Stimulated activated CD4-positive, alpha-beta T cell treated with anti-CD3 and anti-CD28 coated beads, Interleukin-12 subunit alpha, Interleukin-12 subunit beta, amount 100 ng/mL, for 4 hours (primary cell): ENCODE measurements at places on chromosomes 1 and 21.

GRCh38 chr1:206446688-206447421 is 23.4 kb upstream of the IKBKE start:
- no peak for DNase-seq

GRCh38 chr1:227662933-227663332 is 72.2 kb downstream of the JMJD4 start:
- DNase-seq: no peak

DNA sequence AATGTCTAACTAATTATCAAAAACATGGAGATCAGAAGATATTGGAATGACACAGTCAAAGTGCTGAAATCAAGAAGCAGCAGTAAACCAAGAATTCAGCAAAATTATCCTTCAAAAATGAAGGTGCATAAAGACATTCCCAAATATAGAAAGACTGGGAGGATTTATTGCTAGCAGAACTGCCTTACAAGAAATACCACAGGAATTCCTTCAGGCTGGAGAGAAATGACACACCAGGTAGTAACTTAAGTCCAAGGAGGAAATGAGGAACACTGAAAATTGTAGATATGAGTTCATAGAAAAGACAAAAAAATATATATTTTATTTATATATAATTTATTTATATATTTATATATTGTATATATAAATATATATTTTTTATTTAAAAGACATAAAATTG is 217.2 kb downstream of the RPS6KC1 start:
- DNase-seq: no peak

- no peak for DNase-seq
Measured at GRCh38 chr1:204036882-204037655, 35.8 kb upstream of the SOX13 start.

GRCh38 chr1:101595881-101596374 is 359.1 kb downstream of the S1PR1 start:
- DNase-seq: no peak

DNA sequence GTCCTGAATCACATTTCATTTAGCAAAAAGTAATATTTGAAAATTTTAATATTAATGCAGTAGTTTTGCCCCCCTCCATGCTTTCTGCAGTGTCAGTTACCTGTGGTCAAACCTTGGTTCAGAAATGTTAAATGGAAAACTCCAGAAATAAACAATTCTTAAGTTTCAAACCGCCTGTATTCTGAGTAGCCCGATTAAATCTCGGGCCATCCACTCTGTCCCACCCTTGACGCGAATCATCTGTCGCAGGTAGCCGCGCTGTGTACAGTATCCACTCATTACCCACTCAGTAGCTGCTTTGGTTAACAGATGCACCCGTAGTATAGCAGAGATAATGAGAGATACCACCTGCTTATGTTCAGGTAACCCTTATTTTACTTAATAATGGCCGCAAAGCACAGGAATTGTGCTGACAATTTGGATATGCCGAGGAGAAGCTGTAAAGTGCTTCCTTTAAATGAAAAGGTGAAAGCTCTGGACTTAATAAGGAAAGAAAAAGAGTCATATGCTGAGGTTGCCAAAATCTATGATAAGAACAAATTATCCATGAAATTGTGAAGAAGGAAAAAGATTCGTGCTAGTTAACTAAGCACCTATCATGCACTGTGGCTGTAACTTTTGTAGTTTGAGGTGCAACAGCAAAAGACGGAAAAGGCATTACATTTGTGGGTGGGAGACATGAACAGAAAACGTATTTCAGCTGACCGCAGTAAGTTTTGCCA is 889 bp upstream of the SCYL3 start:
- no peak for DNase-seq

- no peak for DNase-seq
Measured at GRCh38 chr1:98733782-98734112, 72.2 kb downstream of the SNX7 start.

- peak; percentile 50 for DNase-seq
Measured at GRCh38 chr1:46301808-46302640, 1.4 kb downstream of the LRRC41 start.

GRCh38 chr1:168442931-168443330 is 100.9 kb downstream of the XCL2 start:
- no peak for DNase-seq

DNA sequence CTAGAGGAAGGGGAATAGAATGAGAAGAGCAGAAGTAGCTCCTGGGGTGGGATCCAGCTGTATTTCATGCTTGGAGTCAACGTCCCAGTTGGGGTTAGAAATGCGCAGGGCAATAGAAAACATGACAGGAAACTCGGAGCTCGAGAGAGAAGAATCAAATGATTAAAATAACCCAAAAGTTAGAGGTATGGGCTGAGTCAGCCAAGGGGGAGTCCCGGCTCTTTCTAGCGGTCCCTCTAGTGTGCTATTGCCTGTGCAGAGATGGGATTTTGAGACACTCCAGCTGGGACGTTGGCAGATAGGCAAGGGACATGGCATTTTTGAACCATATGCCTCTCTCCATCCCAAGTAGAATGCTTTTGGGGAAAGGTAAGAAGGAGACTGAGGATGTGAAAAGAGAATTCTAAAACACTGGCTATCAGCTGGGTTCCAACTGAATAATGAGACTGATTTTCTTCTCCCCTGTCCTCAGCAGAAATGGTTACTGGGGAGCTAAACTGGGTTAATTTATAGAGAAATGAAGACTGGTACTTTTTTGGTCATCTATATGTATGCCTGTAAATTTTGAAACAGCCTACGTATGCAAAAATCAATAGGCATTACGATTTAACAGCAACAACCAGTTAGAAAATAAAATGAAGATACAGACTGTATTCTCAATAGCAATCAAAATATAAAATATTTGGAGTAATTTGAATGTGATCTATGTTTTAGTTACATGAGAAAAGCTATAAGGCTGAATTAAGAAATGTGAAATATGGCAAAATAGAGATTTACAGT is 7.0 kb upstream of the VPS26C start:
- no peak for DNase-seq

GRCh38 chr1:44250068-44250781 is 37.0 kb downstream of the DMAP1 start:
- DNase-seq: no peak

- no peak for DNase-seq
Measured at GRCh38 chr1:61925591-61926298, 183.5 kb downstream of the PATJ start.

GRCh38 chr1:5404412-5405203 is 587.6 kb downstream of the NPHP4 start:
- no peak for DNase-seq

- no peak for DNase-seq
Measured at GRCh38 chr1:47487850-47488450, 50.1 kb downstream of the FOXD2 start.

- DNase-seq: no peak
Measured at GRCh38 chr1:4677608-4678007, 23.2 kb downstream of the AJAP1 start.
